ENCODE measurements at places on chromosomes 7 and 10.
A peak's percentile ranks its signal among the peaks of the same experiment; 100 is the strongest.

GRCh38 chr10:11448190-11448544 lies 163.3 kb downstream of the USP6NL start:
- no peak for DNase-seq

- no peak for DNase-seq
These were observed 325.9 kb upstream of the SEMA3D start for GRCh38 chr7:85512790-85513189.

DNA sequence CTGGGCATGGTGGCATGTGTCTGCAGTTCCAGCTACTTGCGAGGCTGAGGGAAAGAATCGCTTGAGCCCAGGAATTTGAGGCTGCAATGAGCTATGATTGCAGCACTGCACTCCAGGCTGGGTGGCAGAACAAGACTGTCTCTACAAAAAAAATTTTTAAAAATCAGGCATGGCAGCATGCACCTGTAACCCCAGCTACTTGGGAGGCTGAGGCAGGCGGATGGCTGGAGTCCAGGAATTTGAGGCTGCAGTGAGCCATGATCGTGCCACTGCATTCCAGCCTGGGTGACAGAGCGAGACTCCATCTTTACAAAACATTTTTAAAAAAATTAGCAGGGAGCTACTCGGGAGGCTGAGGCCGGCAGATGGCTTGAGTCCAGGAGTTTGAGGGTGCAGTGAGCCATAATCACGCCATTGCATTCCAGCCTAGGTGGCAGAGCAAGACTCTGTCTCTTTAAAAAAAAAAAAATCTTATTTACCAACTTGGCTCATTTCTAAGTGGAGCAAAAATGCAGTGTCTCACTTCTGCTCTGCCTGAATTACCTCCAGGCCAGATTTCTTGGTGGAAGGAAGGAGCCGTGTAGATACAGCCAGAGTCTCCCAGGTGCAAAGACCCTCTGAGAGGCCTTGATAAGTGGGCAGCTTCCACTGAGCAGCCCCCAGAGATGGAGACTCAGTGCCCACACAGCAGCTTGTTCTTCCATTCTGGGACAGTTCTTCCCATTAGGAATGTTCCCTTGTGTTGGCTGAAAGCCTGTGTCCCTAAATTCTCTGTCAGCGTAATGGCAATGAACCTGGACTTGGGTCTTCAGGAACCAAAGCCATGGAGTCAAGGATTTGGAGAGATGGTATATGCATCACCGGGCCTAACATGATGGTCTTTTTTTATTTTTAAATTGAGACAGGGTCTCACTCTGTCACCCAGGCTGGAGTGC lies 30.0 kb downstream of the GTF2IRD1 start:
- DNase-seq = no peak

- DNase-seq = peak; percentile 62
These were observed at the start of gene LDB3 for GRCh38 chr10:86668297-86669165. Gene LDB3 (plus strand): TSS chr10:86668511. CDS start chr10:86668692, 181 bp downstream.

DNA sequence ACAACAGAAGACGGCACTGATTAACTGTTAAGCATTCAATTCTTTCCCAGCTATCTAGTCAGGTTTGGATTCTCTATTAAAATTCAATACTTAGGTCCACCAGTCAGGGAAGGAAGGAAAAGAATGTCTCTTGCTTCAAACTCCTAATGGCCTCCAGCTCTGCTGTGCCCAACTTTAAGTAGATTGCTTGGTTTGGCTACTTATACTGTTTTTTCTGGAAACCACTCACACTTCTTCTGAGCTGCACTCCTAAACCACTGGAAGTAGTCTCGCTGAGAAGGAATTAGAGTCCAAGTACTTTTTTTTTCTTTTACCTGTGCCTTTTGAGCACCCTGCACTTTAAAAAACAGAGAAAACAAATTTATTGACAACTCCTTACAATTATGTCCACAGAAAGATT lies 26.7 kb upstream of the COL1A2 start:
- DNase-seq = no peak

DNA sequence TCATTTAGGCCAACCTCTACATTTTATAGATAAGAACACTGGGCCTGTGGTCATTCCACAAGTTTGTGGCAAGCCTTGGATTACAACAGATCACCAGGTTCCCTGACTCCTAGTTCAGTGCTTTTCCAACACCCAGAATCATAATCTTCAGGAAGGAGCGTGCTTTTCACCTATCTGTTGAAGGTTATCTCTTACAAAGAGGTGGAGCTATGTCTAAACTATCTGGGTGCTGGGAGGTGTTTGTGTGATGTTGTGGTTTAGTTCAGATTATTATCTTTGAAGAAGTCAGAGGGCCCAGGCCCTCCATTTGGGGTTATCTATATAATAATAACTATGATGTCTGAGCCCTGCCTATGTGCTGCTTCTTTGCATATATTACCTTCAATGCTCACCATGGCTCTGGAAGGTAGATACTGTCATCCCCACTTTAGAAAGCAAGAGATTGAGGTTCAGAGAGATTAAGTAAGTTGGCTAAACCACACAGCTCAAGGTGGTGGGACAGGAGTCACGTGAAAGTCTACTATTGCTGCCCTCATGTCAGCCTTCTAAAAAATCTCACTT lies 24.0 kb downstream of the IL2RA start:
- DNase-seq = no peak

All from NCI-H187 treated with DMSO at 0.1 percent for 48 hours (cell line).